ENCODE measurements at places on chromosomes 3 and 15. TPM values are rescaled to one million over a fixed set of nuclear protein-coding genes. Genes with fewer than 3 reads are reported as not detected.

The GPR62 gene
- total RNA-seq: 0.09 TPM

The HYPK gene
- total RNA-seq: 10.3 TPM

The DAZL gene
- not detected for total RNA-seq

The TMEM108 gene
- total RNA-seq: not detected

The MESP2 gene
- total RNA-seq: 0.57 TPM

The ATP10A gene
- total RNA-seq: 10.4 TPM

The NOX5 gene
- 0.09 TPM for total RNA-seq

The TGM5 gene
- total RNA-seq: not detected

The TGFBR2 gene
- 179 TPM for total RNA-seq

The MED12L gene
- 0.28 TPM for total RNA-seq

The GOLGA8S gene
- total RNA-seq: under 0.01 TPM

The MELTF gene
- 29.0 TPM for total RNA-seq

The SNTN gene
- not detected for total RNA-seq

The SEMA6D gene
- total RNA-seq: 22.9 TPM

The STARD9 gene
- 4.0 TPM for total RNA-seq

The AQP9 gene
- not detected for total RNA-seq

The TMEM266 gene
- 0.09 TPM for total RNA-seq

The ARGFX gene
- total RNA-seq: not detected

The CASR gene
- total RNA-seq: not detected

The CA12 gene
- total RNA-seq: 42.1 TPM

The ACSBG1 gene
- total RNA-seq: not detected

The TRIM71 gene
- total RNA-seq: not detected

The ZSCAN2 gene
- 11.6 TPM for total RNA-seq

The EXD1 gene
- total RNA-seq: not detected

The AVEN gene
- 31.7 TPM for total RNA-seq

The RTP3 gene
- total RNA-seq: not detected

The SLC12A1 gene
- not detected for total RNA-seq

The ZDHHC19 gene
- total RNA-seq: not detected

The OXTR gene
- 0.57 TPM for total RNA-seq

The HDC gene
- not detected for total RNA-seq

The UBA7 gene
- 39.1 TPM for total RNA-seq

The C3orf62 gene
- total RNA-seq: 1.7 TPM

The AGBL1 gene
- not detected for total RNA-seq

The STRIT1 gene
- total RNA-seq: not detected

The SCAMP2 gene
- total RNA-seq: 13.5 TPM

The GOLGA8J gene
- not detected for total RNA-seq

The GRM7 gene
- total RNA-seq: under 0.01 TPM

The KLHL6 gene
- total RNA-seq: under 0.01 TPM

The EPHA3 gene
- 5.7 TPM for total RNA-seq

The ZIC1 gene
- total RNA-seq: not detected

The RTP1 gene
- not detected for total RNA-seq

The IGDCC3 gene
- not detected for total RNA-seq

The ANKUB1 gene
- not detected for total RNA-seq

The THSD4 gene
- 33.8 TPM for total RNA-seq

The GOLGA6L7 gene
- not detected for total RNA-seq

The RGMA gene
- 0.46 TPM for total RNA-seq

The GOLGA8G gene
- under 0.01 TPM for total RNA-seq

Measured in smooth muscle cell of bladder (primary cell).